ENCODE measurements at places on chromosomes 1 and 21.

- no peak for DNase-seq
Observed at GRCh38 chr1:101240041-101240430, 3.2 kb downstream of the S1PR1 start.

- no peak for DNase-seq
Observed at GRCh38 chr1:244444854-244445253, 6.9 kb downstream of the ADSS2 start.

GRCh38 chr1:24878775-24879742 is 51.0 kb downstream of the RUNX3 start:
- peak; percentile 1 for DNase-seq

DNA sequence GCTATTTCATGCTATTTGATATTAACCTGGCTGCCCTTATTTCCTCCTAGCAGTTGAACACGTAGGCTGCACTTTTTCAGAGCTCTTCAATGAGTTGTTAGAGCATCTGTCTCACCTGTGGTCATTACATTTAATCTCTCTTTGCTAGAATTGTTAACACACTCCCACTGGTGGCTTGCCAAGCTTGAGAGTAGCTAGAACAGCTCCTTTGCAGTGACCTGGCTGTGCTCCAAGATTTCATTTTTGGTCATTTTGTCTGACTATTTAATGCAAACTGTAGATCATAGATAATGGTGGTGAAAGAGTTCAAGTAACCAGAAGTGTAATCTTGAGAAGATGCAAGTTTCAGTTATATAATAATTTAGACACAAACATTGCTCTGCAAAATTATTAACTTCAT is 105.6 kb downstream of the LRRC7 start:
- no peak for DNase-seq

DNA sequence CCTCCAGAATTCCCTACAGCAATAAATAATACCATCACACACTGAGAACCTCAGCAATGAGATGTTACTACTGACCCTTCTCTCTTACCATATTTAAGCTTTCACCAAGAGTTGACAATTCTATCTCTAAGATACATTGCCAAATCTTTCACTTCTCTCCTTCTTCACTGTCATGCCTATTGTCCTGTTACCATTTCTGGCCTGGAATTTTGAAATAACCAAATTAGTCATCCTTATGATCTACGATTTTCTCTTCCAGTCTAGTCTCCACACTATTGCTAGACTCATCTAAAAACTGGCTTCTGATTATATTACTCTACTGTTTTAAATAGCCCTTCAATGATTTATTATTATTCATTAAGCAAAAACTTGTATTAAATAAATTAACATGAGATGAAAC is 656.1 kb upstream of the ADGRL4 start:
- no peak for DNase-seq

DNA sequence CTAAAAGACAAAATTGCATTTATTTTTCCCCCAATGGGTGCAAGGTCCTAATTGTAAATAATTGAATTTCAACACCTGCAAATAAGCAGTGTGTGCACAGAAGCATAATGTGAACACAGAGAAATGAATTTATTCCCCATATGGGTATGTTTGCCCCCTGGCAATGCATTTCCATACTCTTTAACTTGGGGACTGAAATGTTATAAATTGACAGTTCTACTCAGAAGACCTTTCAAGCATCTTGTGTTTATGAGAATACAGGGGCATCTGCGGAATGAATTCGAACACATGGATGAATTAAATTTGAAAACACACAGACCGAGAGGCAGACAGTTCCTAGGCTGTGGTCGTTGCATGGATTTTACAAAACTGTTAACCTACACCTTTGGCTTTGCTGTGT is 3.5 kb downstream of the PBX1 start:
- DNase-seq: no peak

- DNase-seq: no peak
Observed at GRCh38 chr21:34202553-34203372, 129.4 kb downstream of the MRPS6 start.

GRCh38 chr1:228273720-228274451 is 66.0 kb downstream of the OBSCN start:
- no peak for DNase-seq
